A549 treated with Hydrocortisone at 1 μM for 4 hours (cell line): ENCODE measurements at places on chromosomes 2 and 18. TPM values are rescaled to one million over a fixed set of nuclear protein-coding genes. Genes with fewer than 3 reads are reported as not detected.

The SMYD5 gene
- total RNA-seq: 53.8 to 62.2 TPM (median 56.3 TPM) in 5 replicates

The CYBRD1 gene
- total RNA-seq: 23.7 to 35.9 TPM (median 30.9 TPM) in 5 replicates

The CFAP65 gene
- total RNA-seq: 0.07 to 0.29 TPM (median 0.20 TPM) in 5 replicates

The DLGAP1 gene
- total RNA-seq: 0.02 to 0.12 TPM (median 0.07 TPM) in 3 of 5 replicates, not detected in the others

The TMEM200C gene
- not detected in 5 replicates for total RNA-seq

The CLEC4F gene
- not detected in 5 replicates for total RNA-seq

The CAPN14 gene
- 0.02 to 0.05 TPM (median 0.02 TPM) in 5 replicates for total RNA-seq

The SNED1 gene
- 0.47 to 1.2 TPM (median 0.83 TPM) in 5 replicates for total RNA-seq

The EVX2 gene
- total RNA-seq: not detected in 5 replicates
